ENCODE measurements at places on chromosomes 12 and 14.
A peak's percentile ranks its signal among the peaks of the same experiment; 100 is the strongest.

DNA sequence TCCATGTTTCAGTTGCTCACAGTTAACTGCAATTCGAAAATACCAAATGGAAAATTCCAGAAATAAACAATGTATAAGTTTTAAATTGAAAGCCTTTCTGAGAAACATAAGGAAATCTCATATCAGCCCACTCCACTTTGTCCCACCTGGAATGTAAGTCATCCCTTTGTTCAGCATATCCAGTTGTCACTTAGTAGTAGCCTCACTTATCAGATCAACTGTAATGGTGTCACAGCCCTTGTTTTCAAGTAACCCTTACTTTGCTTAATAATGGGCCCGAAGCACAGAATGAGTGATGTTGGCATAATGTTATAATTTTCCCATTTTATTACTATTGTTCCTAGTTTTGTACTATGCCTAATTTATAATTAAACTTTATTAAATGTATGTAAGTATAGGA lies 646.8 kb downstream of the C12orf50 start:
- DNase-seq, result no peak

DNA sequence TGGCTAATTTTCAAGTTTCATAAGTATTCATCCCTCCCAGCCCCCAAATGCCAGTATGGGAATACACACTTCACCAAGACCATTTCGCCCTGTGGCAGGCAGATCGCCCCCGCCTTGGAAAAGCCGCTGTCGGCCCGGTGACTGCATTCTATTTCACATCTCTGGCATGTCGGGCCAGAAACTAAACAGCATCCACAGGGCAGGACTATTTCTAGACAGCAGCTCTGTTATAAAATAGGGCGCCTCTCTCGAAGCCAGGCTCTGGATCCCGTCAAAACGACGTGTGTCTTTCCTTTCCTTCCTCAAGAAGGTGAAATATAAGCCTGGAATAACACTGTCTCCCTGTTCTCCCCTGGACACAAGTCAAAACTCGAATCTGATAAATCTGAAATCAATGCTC lies 56.8 kb downstream of the GSC start:
- no peak for DNase-seq

DNA sequence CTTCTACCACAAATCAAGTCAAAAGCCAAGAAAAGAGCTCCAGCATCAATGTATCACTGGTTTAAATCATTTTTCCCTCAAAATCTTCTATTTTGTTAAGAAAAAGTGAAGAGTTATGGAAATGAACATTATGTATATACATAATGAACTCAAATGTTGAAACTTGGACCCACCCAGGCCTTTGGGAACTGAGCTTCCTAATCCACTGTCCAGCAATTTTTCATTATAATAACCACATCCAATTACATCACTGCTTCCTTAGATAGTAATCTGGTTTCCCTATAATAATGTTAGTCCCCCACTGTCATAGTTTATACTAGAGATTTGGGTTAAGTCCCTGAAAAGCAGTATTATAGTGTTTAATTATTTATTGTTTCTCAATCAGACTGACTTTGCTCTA lies 170.9 kb downstream of the PIK3C2G start:
- DNase-seq, result no peak

DNA sequence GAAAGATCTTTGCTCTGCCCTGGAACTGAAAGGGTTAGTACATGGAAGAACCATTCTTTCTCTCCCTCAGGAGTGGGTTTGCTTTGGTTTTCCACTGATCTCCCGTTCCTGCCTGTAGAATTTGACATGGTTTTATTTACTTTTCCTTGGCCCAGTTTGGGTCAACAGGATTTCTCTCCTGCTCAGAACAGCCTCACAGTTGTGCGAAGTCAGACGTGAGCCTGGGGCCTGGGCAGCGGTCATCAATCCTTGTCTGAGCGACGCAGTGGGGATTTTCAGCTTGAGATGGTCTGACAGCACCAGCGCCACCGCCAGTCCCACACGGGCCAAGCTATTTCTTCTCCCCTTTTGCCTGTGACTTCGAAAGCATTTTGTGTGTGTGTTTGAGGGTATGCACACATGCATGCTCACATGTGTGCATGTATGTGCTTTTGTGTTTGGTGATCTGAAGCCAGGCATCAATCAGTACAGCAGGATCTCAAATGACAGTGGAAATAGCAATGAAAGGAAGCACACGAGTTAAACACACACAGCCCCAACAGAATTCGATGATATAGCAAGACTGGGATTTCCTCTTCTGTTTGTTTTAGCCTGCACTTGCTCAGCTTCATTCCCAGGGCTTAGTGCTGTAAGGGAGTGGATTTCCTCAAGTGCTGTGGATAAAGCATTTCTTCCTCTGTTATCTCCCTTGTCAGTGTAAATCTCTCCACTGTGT lies 58.3 kb downstream of the SMOC1 start:
- no peak for DNase-seq

- no peak for DNase-seq
Measured at GRCh38 chr14:105926373-105927095, 400.2 kb downstream of the TMEM121 start.

GRCh38 chr14:53473480-53473879 lies 320.4 kb upstream of the DDHD1 start:
- DNase-seq, result no peak

DNA sequence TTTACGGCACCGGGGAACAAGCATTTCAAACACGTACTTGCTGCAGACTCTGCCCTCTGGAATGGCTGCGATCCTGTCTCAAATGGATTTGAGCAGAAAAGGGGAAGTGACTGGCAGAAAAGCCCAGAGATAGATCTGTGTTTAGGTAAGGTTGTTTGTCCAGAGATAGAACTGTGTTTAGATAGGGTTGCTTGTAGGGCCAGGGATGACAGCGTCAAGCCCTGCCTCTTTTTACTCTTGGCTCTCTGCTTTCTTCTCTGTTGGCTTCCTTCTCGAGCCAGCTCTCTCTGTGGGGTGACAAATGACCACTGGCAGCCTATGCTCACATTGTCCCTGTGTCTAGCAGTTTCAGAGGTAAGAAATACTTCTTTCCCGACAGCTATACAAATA lies 11.4 kb downstream of the DGLUCY start:
- no peak for DNase-seq

DNA sequence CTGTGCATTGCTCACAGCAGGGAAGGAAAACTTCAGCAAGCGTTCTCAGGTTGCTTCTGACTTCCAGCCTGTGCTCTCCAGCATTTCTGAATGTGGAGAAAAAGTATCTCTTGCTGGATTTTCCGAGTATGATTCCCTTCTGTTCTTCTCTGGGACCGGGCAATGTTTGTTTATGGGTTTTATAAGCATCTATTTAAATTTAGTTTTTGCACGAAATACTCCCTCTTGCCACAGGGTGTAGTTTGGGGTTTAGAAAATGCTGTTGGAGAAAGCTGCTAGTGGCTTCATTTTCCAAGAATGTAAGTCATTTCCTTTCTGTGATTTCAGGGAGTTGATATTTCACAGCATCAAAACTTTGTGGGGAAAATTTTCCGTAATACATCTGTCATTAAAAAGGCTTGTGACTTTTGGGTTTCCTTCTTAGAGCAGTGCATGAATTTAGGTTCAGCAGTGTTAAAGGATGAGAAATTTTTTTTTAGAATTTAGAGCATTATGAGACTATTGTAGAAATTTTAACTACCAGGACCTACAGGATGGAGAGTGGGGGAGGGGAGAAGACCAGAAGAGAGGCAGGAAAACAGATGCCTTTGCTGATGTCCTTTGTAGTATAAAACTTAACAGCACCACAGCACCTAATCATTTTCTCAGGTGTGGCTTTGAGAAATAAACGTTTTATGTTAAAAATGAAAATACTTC lies 1.5 kb downstream of the FRMD6 start:
- DNase-seq, result peak; percentile 54

DNA sequence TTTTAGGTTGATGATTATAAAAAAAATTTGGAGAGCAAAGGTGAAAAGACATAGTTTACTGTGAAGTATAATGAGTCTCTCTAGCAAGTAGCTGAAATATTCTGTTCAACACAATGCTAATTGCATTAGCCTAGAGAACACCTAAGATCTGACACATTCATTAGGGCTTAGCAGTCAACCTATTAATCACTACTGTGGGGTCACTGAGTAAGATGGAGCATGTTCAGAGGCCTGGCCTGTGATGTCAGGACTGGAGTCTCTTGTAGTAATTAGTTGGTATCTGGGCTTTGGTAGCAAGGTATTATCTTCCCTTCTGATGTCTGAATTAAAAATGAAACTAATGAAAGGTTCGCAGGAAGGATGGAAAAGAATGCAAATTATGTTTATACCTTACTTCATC lies 112.7 kb downstream of the SLC16A7 start:
- no peak for DNase-seq

DNA sequence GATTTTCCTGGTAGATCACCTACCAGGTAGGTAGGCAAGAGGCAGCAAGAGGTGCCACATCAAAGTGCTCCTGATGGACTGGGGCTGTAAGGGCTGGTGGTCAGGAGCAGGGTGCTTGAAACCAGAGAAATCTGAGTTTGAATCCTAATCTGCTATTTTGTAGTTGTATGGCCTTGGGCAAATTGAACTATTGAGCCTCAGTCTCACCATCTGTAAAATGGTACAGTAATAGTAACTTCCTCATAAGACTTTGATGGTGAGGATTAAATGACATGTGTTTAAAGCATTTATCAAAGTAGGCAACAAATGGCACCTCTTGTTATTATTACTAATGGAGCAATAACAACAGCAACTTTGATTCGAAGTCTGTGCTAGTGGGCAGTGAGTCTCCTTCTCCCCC lies 32.0 kb downstream of the JDP2 start:
- no peak for DNase-seq

DNA sequence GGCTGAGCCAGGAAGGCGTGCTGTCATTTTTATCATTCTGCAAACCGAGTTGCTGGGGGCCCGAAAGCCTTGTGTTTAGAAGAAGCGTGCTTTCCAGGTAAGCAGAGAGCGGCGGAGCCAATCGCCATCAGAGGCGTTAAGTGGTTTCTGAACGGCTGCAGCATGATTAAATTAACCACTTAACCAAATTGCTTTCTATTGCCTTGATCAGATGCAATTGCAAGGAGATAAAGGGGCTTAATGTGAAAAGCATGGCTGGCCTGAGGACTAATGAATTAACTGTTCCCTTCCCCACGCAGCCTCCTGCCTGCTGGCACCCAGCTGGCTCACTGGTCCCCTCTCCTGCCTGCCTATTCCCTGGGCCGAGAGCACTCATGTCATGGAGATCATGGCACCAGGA lies 36.6 kb upstream of the CHGA start:
- DNase-seq, result no peak

- DNase-seq, result no peak
Measured at GRCh38 chr12:44837114-44837755, 38.9 kb downstream of the NELL2 start.

- DNase-seq, result no peak
Measured at GRCh38 chr12:29242921-29243431, 93.9 kb downstream of the FAR2 start.

DNA sequence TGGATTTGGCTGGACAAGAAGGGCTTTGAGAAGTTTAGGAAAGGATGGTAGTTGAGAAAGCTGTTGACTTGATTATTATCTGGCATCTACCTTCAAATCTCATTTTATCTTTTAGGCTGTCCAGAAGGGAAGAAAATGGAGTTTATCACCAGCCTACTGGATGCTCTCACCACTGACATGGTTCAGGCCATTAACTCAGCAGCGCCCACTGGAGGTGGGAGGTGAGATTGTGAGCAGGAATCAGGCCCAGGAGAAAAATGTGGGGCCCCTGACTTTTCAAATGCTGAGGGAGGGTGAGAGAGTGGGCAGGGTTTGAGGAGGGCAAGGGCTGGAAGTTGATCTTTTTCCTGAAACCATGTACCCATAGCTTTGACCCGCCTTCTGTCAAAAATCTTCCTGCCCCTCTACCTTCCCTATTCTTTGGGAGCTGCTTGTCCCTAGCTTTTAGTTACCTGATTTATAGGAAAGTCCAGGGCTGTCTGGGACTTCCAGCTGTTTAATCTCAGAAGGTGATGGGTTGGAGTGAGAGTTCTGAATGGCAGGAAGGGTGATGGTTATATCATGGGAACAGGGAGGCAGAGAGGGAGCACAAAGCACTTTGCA lies 134.2 kb downstream of the SMOC1 start:
- DNase-seq, result no peak

DNA sequence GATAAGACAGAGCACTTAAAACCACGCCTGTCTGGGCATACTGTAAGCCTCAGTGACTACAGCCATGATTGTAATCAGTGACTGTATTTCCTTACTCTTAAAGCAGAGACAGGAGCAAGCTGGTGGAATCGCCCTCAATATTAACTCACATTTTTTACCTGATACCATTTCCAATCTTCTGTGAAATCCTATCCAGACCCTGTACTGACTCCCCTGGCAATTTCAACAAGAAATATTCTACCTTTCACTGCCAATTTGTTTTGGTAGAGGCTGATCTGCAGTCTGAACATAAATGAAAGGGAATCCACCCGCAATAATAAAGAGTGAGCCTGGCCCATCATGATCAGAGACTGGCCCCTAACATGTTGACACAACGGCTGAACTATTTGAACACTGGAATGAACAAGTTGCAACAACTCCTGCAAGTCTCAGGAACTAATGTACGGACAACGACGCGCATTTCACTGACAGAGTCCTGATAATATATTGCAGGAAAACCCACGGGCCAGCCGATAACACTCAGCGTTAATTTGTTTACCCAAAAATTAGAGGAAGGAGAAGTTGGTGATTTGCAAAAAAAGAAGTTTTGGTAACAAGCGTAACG lies 195.5 kb upstream of the BTG1 start:
- no peak for DNase-seq

- no peak for DNase-seq
Measured at GRCh38 chr14:72024504-72024903, 92.3 kb downstream of the RGS6 start.

DNA sequence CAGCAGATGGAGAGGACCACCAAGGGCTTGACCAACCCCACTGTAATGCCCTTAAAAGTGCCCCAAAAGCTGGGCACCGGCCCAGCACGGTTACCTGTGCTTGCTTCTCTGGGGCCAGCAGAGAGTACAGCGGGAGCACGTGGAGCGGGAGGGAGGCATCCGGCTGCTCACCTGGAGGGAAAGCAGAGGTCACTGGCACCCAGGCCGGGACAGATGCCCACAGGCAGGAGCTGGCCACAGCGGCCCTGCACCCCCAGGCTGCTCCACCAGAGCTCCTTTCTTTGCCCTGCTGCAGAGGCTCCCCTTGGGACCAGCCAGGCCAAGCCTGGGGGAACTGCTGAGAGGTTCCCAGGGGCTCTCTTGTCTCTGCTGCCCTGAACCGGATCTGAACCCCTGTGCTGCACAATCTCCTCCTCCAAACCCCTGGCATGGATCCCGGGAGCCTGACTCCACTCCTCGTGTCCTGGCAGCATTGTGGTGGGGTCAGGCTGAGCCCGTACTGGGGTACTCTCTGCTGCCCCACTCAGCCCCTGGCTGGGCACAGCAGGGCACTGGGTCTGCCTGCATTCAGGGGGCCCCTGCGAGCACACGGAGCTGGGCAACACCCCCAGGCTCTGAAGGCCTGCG lies 24.0 kb downstream of the DHX37 start:
- no peak for DNase-seq

DNA sequence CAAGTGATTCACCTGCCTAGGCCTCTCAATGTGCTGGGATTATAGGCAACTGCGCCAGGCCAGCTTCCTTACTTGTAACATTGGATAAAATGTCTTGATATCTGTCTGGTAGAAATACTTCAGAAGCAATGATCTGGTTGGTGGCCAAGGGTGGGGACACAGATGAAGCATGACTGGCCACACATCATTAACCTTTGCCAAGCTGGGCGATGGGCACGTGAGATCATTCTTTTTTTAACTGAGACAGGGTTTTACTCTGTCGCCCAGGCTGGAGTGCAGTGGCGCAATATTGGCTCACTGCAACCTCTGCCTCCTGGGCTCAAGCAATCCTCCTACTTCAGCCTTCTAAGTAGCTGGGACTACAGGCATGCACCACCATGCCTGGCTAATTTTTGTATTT lies 31.1 kb downstream of the PLEKHH1 start:
- no peak for DNase-seq

GRCh38 chr14:90087433-90087832 lies 25.6 kb downstream of the KCNK13 start:
- DNase-seq, result no peak
